ENCODE measurements at places on chromosomes 2 and 18. TPM values are rescaled to one million over a fixed set of nuclear protein-coding genes. Genes with fewer than 3 reads are reported as not detected.

The ASAP2 gene
- 20.6 TPM for total RNA-seq

The GCKR gene
- total RNA-seq, result 0.44 TPM

The C2orf74 gene
- total RNA-seq, result 18.0 TPM

The ABCG8 gene
- total RNA-seq, result not detected

The SERPINE2 gene
- total RNA-seq, result 99.2 TPM

The SP140L gene
- total RNA-seq, result 7.1 TPM

The CIB4 gene
- total RNA-seq, result not detected

The HOXD9 gene
- 0.12 TPM for total RNA-seq

The ALPP gene
- not detected for total RNA-seq

The HOXD13 gene
- not detected for total RNA-seq

The IL1F10 gene
- not detected for total RNA-seq

The ACMSD gene
- total RNA-seq, result not detected

The REG1B gene
- total RNA-seq, result not detected

The FHOD3 gene
- not detected for total RNA-seq

The AGAP1 gene
- 11.0 TPM for total RNA-seq

Measured in cardiac ventricle fibroblast (primary cell).